ENCODE measurements at places on chromosomes 6 and 20.

GRCh38 chr6:130862370-130862769 lies 35.2 kb downstream of the SMLR1 start:
- DNase-seq: no peak

- no peak for DNase-seq
Measured at GRCh38 chr6:69735027-69735426, 61.8 kb downstream of the LMBRD1 start.

DNA sequence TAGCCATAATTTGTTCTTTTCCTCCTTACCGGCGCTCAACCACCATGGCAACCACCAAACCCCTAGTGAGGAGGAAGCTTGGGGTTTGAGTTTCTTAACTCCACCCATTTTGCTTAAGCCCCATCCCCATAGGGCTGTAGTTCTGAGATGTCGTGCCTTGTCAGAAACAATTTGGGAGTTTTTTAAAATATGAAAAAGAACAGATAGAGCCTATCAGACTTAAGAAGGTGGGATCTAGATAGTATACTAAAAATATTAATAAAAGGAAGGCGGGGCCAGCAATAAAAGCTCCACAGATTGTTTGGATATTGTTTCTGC lies 5.6 kb downstream of the BRD2 start:
- no peak for DNase-seq

DNA sequence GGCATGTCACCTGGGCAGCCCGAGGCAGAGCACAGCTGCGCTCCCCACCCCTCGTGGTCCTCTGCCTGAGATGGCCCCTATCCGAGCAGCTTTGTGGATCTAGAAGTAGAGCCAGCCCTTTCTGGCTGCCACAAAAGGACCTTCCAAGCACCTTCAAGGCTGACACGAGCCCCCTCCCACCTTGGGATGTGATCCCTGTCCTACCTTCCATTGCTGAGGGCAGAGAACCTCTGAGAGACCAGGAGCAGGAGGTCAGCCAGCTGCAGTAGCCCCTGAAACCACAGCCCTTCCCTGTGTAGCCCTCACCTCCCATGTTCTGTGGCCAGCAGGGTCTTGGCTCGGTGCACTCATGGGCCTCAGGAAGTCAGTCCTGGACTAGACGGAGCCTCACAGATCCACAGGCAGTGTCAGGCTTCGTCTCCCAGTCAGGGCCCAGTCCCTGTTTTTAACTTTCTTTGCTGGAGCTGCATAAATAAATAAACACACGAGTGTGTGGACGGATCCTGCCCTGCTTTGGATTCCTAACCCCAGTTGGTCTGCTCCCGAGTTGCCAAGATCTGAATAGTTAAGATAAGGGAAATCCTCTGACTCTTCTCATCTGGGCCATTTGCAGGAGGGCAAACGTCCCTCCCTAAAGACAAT lies 507.7 kb downstream of the PREX1 start:
- DNase-seq: no peak

GRCh38 chr6:28953039-28953584 lies 29.3 kb upstream of the TRIM27 start:
- no peak for DNase-seq

- DNase-seq: no peak
Measured at GRCh38 chr6:12472601-12473038, 182.5 kb downstream of the EDN1 start.

DNA sequence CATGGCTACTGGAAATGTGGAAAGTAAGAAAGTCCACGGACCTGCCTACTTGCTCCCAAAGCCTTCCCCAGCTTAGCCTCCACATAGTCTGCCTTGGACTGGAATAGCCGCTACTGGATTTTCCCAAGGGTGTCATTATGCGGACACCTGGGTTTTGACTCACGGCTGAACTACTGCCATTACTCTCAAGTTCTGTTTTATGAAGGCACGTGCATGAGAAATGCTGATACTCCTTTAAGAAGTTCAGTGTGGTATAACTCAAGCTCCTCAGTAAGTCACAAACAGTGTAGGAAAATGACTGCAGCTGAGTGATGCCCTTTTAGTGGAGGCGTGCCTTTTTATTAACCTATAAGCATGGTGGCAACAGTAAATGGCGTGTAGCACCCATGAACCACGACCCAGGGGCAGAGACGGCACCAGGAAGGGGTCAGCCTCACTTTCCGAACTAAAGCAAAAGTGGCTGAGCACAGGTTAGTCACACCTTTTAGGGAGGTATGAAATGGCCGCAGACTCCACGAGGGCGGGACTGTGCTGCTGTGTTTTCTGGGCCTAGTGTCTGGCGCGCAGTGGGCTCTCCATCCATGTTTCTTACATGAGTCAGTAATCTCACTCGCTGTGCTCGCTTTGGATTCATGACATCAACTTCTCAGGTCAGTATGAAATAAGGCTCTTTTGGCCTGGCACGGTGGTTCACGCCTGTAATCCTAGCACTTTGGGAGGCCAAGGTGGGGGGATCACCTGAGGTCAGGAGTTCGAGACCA lies 23.9 kb downstream of the PSMG4 start:
- no peak for DNase-seq

DNA sequence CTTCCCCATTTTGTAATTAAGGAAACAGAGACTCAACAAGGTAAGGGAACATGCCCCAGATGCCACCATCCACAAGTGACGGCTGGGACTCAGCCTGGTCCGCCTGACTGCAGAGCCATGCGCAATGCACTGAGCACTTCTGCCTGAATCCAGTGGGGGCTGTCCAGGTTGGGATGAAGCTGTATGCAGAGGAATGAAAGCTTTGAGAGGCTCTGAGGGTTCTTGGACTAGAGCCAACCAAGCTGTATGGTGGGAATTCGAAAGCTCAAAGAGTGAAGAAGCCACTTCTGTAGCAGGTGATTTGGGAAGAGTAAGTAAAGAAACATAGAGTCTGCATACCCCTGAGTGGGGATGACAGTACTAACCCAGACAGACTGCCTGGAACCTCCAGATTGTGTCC lies 127.6 kb upstream of the AKAP12 start:
- no peak for DNase-seq

DNA sequence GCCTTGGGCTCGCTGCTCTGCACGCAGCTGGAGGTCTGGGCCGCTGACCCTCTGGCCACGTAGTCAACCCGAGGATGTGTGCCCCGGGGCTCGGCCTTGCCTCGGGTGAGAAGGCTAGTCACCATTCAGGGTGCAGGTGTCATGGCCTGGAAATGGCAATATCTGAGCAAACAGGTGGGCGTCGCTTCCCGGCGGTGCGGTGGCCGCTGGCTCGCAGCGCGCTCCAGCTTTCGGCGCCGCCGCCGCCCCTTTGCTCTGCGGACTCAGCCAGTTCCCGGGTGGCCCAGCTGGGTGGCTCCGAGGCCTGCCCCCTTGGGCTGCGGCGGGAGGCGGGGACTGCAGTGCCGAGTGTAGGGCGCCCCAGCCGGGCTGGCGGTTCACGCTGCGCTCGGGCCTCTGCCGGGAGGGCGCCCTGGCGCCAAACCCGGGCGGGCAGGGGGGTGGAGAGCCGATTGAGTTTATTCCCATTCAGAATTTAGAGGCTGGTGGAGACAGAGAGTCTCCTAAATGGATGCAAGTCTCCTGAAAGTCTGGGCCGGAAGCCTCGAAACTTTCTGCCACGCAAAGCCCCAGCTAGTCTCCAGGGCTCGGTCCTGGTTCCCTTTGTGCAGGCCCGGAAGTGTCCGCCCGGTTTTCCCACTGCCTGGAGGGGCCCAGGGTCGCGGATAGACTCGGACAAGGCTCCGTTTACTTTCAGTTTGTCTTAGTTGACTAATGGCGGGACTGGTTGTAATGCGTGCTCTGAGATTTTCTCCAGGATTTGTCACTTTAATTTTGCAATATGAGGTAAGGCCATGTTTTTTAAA lies 11.3 kb upstream of the TFAP2A start:
- no peak for DNase-seq

- DNase-seq: no peak
Measured at GRCh38 chr6:133892813-133893691, 4.1 kb downstream of the TCF21 start.

DNA sequence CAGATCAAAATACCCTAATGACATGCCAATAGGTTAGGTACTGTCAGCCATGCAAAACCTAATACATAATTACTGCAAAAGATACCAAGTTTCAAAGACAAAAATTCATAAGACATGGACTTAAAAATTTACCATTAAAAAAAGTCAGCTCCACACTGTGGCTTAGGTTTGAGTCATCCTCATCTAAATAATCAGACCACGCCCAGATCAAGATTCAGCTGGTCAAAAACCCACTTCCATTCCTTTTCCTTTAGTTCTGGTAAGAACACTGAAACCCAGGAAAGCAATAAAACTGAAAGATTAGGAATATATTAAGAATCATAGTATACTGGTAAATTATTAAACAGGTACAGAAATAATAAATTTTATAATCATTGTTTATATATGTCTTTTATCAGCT lies 81.0 kb upstream of the ASF1A start:
- no peak for DNase-seq

DNA sequence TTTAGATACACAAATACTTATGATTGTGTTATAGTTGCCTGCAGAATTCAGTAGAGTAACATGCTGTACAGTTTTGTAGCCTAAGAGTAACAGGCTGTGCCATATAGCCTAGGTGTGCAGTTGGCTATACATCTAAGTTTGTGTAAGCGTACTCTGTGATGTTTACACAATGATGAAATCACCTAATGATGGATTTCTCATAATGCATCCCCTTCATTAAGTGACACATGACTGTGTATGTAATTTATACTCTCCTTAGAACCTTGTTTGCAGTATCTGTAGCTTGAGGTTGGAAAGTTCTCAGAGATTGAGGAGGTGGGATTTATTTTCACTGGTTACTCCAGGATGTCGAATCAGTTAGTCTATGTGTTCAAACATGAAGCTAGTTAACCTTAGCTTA lies 67.0 kb upstream of the TMEM30A start:
- no peak for DNase-seq

- DNase-seq: no peak
Measured at GRCh38 chr20:64103871-64104666, 3.3 kb downstream of the NPBWR2 start.

DNA sequence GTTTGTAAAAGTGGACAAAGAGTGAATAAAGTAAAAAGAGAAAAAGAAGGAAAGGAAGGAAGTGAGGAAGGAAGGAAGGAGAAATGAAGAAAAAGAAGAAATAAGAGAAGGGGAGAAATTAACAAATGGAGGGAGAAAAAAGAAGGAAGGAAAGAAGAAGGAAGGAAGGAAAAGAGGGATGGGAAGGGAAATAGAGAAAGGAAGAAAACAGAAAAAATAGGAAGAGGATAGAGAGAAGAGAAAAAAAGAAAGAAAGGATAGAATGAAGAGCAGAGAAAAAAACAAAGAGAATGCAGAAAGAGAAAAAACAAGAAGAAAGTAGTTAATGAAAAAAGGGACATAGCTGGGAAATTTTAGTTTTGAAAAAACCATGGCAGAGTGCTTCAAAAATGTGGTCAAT lies 361.8 kb downstream of the EPHA7 start:
- no peak for DNase-seq

- no peak for DNase-seq
Measured at GRCh38 chr6:28920281-28920680, 3.5 kb downstream of the TRIM27 start.

DNA sequence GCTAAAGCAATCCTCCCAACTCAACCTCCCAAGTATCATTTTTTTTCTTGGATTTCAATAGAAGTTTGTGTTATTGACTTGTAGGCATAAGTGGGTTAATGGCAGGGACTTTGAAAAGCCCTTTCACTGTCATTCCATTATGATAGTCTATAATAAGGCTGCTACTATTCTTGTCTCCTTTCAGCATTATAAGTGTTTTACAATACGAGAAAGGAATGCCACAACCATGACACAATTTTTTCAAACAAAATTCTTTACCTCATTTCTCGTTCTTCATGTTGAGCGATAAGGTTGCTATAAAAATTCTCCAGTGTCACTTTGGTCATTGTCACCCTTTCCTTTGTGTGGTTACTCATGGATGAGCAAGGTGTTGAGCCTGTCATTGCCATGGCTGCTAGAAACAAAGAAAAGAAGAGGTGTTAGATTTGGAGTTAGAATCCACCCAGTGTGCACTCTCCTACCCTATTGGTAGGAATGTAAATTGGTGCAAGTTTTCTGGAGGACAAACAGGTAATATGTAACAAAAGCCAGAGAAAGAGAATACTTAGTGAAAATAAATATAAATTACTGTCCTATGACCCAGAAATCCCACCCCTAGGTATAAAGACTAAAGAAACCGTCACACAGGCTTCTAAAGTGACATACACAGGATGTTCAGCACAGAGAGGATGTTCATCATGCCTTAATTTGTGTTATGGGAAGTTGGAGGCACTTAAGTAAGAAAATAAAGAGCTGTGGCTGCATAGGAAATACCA lies 7.3 kb downstream of the STK38 start:
- no peak for DNase-seq

DNA sequence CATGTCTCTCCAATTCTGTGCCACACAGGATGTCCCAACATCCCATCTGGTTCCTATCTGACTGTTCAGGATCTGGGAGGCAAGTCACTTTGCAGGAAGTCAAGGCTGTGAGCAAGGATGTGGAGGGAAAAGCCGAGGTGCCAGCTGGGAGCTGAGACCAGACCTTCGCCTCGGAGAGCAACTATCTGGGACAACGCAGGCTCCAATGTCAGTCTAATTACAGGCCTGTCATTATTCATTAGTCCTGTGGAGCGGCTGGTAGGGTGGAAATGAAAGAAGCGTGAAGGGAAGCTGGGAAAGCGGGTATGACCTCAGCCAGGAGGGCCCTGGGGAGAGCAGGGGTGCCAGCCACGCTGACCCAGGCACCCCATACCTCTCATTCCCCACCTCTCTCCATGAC lies 147.3 kb downstream of the UNC5CL start:
- DNase-seq: no peak

DNA sequence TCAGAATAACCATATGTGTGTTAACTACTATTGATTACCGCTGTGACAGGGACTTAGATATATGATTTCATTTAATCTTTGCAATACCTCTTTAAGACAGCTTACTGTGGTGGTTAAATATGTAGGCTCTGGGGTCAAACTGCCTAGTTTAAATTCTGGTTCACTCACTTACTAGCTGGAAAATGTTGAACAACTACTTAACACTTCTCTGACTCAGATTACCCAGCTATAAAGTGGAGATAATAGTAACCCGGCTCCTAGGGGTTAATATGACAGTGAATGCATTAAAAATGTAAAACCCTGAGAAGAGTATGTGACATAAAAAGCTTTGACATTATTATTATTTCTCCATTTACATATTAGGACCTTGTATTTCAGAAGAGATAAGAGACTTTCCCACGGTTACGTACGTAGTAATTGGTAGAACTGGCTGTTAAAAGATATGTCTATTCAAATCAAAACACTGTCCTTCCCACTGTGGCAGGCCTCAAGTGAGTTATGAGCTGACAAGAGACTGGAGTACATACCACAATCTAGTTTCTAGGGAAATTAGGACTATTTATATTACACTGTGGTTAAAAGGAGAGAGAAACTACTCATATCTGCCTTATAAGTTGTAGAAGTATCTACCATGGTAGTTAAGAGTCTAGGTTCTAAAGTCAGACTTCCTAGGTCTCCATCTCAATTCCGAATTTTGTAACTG lies 4.4 kb upstream of the PLCB1 start:
- DNase-seq: no peak

GRCh38 chr6:122042960-122043735 lies 356.3 kb upstream of the HSF2 start:
- DNase-seq: no peak
